ENCODE measurements at places on chromosomes 5 and 9.

- DNase-seq, result no peak
Observed at GRCh38 chr5:112013660-112014059, 256.7 kb upstream of the NREP start.

- DNase-seq, result no peak
Observed at GRCh38 chr9:109478051-109478563, 20.0 kb downstream of the PTPN3 start.

DNA sequence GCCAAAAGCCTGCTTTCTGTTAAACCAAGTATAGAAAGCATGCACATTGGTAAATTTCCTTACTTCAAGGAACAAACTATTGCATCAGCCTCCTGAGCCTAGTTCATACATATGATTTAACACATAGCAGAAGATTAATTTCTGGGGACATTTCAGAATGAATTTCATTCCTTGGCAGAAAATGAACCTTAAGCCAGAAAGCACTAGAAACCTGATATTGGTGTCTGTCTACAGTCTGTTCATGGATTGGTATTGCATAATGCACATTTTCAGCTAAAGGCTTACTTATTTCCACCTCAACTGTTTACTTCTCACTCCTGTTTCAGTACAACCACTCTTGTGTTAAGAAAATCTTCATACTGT lies 1471.8 kb upstream of the NUDT12 start:
- DNase-seq, result no peak

GRCh38 chr5:68379275-68380036 lies 163.9 kb downstream of the PIK3R1 start:
- DNase-seq, result no peak

DNA sequence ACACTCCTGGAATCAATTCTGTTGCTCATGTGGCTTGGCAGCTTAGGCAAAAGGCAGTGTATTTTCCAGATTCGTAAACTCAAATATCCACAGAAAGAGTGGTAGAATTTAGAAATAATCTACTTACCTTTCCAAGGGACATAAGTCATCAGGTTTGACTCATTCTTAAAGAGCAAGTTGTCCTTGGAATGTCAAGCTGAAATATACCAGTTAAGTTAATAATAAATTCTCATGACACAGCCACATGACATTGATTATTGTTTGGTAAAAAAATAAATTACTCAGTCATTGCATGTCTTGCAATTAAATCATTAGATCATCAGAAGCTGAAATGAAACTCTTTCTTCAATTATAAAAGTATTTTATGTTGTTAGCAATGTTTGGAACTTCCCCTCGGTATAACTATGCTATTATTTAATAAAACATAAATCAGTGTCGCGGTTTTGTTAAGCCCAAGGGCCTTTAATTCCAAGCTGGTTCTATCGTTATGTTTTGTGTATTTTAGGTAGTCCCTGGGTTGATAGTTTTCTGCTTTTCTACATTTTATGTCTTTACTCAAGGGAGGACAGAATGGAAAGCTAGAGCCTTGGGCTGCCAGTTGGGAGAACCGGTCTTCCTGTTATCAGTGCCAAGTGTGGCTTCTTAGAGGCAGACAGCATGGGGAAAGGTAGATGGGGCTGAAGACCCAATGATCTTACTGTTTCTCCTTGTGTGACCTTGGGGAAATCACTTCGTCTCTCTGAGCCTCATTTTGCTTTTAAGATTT lies 79.3 kb upstream of the PRLR start:
- DNase-seq, result no peak

DNA sequence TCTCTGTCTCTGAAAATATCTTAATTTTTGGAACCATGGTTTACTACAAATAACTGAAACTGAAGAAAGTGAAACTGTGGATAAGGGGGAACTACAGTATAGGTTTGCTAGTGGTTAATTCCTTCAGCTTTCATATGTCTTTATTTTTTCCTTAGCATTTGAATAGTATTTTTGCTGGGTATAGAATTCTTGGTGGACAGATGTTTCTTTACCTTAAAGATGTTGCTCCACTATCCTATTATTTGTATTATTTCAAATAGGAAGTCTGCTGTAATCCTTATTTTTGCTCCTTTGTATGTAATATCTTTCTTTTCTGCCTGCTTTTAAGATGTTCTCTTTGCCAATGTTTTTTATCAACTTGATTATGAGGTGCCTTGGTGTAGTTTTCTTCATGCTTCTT lies 152.9 kb upstream of the ISL1 start:
- no peak for DNase-seq

- DNase-seq, result no peak
Observed at GRCh38 chr9:71824257-71824656, 55.9 kb upstream of the CEMIP2 start.

DNA sequence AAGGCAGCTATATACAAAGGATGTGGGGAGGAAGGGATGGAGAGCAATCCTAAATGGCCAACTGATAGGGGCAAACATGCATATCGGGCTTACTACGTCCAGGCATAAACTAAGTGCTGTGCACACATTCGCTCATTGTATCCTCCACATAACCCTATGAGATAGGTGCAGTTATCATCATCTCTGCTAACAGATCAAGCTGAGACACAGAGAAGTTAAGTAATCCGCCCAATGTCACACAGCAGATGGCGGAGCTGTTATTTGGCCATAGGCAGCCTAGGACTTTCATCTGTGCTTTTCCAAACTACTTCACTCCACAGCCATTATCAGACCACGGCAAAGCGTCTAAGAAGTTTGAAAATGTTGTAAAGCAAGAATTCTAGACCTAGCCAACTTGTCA lies 197.5 kb downstream of the RGS3 start:
- DNase-seq, result no peak

- no peak for DNase-seq
Observed at GRCh38 chr9:83665580-83666200, 42.1 kb downstream of the UBQLN1 start.

GRCh38 chr9:124010665-124011321 lies 775 bp upstream of the LHX2 start:
- no peak for DNase-seq

DNA sequence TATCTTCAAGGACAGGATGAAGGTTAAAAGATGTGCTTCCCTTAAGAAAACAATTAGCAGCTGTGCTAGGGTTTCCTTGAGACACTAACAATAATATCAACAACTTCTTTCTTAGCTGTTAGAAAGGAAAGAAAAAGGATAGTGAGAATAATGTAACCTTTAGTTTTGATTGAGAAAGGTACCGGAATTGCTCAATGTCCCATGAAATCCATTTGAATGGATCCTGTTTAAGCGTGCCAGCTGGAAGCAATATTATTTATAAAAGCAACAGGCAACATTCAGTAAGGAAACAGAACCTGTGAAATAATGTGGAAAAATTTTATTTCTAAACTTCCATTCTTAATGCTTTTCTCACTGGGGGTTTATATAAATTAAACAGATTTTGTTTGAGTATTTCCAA lies 120.9 kb downstream of the CCDC192 start:
- DNase-seq, result no peak

GRCh38 chr5:150541895-150542294 lies 34.0 kb downstream of the NDST1 start:
- no peak for DNase-seq

DNA sequence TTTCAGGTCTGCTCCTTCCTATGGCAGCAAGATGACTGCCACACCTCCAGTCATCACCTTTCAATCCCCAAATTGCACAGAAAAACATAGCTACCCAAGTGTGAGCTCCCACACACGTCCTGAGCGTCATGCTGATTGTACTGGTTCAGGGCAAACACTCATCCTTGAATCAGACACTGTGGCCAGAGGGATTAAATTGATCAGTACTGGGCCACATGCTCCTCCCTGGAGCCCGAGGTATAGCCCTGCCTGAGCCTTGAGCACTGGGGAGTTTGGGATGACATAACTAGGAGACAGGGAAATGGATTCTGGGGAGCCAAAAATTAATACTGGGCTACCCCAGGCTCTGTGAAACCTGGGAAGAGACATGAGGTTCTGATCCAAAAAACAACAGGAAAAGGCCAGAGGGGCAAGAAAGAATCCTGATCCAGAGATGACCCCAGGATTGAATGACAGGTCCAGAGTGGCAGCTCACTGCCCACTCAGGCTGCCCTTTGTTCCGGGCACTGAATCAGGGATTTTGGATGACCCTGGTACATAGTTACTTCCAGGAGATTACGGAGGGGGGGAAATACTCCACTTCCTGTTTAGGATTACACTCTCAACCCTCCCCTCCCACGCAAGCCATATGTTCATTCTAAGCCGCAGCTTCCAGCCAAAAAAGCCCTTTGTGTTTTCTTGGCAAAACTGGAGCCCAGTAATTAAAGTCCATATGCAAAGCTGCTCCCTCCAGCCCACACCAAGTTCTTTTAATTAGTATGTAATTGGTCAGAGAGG lies 141.6 kb upstream of the SPRY4 start:
- DNase-seq, result no peak

DNA sequence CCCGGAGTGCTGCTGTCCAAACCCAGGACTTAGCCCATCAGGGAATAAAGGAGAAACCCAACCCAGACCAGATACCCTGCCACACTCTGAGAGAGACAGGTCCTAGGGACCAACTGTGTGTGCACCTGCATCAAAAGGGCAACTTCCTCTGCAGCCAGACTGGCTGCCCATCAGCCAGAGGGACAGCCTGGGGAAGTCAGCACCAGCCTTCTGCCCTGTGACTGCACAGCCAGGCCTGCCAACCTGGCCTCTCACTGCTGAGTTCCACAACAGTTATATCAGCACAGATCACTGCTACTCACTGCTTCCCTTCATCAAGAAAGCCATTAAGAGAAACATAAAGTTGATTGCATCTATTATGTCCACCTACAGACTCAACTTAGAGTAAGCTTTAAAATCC lies 18.0 kb downstream of the GABBR2 start:
- DNase-seq, result no peak

- DNase-seq, result no peak
Observed at GRCh38 chr9:127976498-127976897, 4.3 kb downstream of the EEIG1 start.

GRCh38 chr5:55498457-55498856 lies 36.3 kb downstream of the PLPP1 start:
- DNase-seq, result no peak

DNA sequence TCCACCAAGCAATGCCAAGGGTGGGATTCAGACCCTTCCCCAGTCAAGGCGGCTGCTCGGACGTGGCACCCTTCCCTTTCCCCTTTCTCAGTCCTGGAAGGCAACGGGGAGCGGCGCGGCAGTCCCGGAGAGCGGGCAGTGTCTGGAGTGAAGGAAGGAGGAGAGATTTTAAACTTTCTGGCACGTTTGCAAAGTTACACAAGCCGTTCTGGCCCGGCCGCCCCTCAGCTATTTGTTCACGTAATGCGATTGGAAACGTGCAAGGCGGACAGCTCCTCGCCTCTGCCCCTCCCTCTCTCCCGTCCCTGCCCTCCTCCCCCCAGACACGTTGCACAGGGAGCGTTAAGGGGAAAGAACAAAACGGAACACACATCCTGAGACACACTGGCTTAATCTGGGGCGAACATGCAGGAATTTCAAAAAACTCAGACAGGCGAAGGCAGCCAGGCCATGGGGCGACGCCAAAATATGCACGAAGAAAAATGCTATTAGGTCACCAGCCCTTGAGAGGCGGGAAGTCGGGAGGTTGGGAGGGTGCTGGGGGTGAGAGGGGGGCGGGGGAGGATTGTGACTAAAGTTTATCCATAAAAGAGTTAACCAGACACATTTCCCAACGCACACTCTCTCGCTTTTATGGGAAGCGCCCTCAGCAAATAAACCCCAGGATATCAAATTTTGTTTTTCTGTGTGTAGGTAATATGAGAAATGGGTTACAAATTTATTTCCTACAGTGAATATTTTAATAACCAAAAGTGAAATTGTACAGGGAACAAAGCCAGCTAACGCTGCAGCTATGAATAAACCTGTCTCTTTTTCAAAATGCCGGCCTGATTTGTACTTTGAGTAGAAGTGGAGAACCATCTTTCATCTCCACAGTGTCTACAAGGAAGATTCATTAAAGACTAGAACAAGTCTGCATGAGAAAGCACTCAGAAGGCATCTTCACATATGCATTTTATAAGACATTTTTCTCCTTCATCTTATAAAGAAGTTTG lies at the start of gene LOX:
Gene LOX, minus strand, starts transcription at position 144 of the 995 bp plus-strand sequence. CDS start 274 bp downstream, outside the sequence.
- DNase-seq, result no peak

DNA sequence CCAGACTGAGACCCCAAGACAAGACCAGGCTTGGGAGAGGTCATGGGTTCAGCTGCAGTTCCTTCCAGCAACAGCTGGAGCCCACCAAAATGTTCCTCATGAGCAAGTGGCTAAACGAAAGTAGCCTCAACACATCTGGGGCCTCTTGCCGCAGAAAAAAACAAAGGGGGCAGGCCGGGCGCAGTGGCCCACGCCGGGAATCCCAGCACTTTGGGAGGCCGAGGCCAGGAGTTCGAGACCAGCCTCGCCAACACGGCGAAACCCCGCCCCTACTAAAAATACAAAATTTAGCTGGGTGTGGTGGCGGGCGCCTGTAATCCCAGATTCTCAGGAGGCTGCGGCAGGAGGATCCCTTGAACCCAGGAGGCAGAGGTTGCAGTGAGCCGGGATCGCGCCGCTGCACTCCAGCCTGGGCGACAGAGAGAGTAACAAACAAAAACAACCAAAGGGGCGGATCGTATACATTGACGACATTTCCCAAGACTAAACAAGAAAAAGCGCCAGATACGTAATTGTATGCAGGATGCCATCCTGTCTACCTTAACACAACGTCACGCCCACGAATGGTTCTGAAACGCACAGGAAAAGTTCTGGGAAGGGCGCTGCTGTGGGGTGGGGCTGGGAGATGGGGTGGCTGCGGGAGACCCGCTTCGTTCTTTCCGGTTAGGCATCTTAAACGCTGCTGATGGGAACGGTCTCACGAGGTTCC lies 1.7 kb downstream of the INPP5E start:
- peak; percentile 13 for DNase-seq

DNA sequence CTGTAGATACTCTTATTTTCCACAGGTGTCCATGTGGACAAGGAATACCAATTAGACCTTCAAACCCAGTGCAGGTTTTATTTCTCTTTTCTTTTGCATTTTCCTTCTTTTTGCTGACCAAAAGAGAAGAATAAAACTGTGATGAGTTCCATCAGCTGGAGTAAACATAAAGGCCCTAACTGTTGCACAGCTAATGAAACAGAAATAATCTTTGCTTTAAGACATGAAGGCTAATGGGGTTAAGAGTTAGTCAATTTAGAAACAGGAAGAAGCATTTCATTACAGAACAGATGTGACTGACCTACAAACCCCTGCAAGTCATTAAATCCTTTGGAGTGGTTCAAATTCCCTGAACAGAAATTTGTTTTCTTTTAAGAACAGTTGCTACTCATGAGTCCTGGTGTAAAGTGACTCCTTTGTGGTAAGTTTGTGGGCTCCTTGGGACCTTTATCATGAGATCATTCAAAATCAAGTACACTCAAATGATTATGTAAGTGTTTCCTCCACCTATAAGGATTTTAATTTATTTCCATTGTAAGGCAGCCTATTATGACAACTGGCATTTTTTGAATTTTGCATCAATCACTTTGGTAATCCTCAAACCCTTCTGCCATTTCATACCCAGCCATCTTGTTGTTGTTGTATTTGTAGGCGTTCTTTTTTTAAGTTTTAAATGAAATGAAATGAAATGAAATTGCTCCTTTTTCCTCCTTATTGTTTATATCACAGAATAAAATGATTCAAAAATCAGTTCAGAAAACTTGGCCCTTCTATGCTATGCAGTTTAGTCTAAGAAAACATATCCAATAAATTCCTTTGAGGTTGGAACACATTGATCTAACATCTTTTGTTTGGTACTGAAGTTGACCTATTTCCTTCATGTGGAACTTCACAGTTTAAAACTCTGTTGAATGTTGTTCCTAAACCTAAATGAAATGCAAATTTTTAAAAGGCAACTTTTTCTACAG lies 1.3 kb downstream of the MINAR2 start:
- no peak for DNase-seq
